NCI-H1048 (cell line): ENCODE measurements at places on chromosomes 1 and 21.

GRCh38 chr1:24898152-24898908 lies 31.7 kb downstream of the RUNX3 start:
- DNase-seq, result no peak

DNA sequence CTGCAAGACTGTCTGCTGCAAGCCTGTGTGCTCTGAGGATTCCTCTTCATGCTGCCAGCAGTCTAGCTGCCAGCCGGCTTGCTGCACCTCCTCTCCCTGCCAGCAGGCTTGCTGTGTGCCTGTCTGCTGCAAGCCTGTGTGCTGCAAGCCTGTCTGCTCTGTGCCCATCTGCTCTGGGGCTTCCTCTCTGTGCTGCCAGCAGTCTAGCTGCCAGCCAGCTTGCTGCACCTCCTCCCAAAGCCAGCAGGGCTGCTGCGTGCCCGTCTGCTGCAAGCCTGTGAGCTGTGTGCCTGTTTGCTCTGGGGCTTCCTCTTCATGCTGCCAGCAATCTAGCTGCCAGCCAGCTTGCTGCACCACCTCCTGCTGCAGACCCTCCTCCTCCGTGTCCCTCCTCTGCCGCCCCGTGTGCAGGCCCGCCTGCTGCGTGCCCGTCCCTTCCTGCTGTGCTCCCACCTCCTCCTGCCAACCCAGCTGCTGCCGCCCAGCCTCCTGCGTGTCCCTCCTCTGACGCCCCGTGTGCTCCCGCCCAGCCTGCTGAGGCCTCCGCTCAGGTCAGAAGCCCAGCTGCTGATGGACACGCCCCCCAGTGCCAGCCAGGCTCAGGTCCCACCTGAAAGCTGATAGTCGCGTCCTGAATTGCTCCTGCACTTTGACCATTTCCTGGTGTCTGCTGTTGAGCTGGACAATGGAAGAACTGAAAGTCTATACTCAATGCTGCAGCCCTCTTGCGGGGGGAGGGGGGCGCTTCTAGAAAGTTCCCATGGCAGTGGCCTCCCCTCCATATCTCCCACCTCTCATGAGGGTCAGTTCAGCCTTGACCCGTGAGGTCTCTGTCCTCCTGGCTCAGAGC lies 1.2 kb downstream of the KRTAP10-4 start:
- no peak for DNase-seq

DNA sequence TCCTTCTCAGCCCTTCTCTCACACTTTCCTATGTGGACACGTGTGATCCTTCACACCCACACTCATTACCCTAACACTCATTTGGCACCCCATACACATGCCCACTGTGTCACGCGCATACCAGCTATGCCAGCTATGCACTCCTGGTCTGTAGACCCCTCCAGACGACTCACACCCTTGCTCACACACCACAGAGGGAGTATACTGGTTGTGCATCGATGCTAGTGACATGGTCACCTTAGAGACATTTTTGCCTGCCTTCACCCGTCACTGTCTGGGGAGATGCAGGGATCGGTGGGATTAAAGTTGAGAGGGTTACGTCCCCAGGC lies 8.3 kb upstream of the PPM1J start:
- no peak for DNase-seq

- no peak for DNase-seq
These were observed 81.2 kb downstream of the WDR4 start for GRCh38 chr21:42798106-42798505.

- DNase-seq, result no peak
These were observed 8.3 kb downstream of the ADAR start for GRCh38 chr1:154599658-154600057.

DNA sequence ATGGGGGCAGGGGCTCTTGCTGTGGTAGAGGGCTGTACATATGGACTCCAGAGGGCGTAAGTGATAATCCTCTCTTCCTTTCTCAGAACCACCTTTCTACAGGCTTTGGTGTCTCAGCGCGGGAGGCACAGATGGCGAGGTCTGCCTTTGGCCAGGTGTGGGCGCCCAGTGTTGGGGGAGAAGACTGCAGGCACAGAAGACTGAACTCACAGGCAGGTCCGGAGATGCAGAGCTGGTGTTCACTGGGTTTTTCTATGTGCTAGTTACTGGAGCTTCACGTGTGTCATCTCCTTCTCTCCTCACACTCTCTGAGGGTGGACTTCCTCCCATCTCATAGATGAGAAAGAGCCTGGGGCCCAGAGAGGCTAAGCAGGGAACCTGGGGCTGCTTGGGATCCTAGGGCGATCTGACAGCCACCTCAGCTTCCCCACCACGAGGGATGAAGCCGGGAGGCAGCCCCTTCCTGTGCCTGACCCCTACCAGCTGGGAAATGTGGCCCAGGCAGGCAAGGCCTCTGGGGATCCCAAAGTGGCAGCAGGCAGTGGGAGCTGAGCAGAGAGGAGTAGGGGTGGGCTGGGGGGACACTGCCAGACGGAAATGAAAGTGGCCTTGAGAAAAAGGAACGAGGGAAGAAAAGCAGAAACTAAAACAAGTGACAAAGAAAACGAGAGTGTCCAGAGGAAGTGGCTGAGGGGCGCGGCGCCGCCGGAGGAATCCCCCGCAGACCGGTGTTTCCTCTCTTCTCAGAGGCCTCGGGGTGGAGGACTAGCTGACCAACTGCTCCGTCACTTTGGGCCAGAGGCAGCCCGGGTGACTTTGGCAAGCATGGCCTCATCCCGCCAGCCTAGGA lies 191.6 kb downstream of the HIVEP3 start:
- no peak for DNase-seq

DNA sequence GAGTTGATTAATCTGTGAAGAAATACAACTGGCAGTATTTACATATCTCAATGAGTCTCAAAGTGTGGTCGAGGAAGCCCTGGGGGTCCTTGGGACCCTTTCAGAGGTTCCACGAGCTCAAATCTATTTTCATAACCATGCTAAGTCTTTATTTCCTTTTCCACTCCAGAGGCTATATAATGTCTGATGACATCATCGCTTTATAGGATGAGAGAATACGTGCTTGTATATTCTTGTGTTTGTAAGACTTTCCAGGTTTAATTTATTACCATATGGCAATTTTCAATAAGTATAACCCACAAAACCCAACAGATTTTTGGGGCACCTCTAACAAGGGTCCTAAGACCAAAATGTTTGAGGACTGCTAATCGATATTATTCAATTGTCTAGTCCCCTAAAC lies 1.4 kb upstream of the SLC19A2 start:
- no peak for DNase-seq

DNA sequence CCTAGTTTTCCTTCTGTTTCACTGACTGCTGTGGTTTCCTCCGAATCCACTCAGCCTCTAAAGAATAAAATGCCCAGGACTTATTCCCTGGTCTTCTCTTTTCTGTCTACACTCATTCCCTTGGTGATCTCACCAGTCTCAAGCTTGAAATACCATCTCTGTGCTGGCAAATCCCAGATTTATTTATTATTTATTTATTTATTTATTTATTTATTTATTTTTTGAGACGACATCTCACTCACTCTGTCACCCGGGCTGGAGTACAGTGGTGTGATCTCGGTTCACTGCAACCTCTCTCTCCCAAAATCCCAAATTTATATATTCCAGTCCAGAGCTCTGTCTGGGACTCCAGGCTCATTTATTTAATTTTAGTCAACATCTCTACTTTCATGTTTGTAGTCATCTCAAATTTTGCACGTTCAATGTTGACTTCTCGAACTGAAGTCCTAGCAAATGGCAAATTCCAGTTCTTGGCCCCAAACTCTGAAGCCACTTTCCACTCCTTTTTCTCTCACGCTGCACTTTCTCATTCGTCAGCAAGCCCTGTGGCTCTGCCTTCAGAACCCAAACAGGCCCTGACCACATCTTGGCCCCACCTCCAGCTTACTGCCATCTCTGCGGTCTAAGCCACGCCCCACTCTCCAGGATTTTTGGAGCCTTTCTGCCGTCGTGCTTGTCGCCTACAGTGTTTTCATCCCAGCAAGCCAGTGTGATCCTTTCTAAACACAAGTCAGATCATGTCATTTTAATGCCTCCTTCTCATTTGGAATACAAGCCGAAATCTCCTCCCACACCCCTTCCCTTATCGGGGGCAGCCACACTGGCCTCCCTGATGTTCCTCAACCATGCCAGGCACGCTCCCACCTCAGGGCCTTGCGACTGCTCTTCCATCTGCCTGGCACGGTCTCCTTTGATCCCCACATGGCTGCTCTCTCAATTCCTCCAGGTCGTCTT lies 14.2 kb upstream of the TENT5B start:
- DNase-seq, result no peak

- DNase-seq, result no peak
These were observed 589.9 kb downstream of the MATN1 start for GRCh38 chr1:30133414-30134055.

DNA sequence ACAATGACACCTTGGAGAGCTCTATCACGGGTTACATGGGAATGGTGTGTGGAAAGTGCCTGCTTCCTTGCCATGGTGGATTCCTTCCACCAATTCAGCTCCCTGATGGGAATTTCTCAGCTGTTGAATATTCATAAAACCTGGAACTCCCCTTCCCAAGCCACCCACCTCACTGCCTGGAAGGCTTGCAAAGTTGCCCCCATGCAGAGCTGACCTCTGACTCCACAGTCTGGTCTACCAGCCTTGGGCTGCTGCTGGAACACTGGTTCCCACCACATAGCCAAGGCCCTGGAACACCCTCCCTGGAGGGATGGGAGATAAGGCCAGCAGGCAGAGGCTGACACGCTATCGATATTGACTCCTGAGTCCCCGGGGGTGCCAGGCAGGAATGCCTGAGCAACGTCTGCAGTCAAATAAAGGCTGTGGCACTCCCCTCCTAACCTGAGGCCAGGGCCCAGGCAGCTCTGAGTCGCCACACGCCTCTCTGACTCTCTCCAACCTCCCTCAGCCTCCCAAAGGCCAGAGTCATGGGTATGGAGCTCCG lies 8.8 kb downstream of the CCDC24 start:
- no peak for DNase-seq

- DNase-seq, result no peak
These were observed 684 bp downstream of the PPIH start for GRCh38 chr1:42658877-42659337.

DNA sequence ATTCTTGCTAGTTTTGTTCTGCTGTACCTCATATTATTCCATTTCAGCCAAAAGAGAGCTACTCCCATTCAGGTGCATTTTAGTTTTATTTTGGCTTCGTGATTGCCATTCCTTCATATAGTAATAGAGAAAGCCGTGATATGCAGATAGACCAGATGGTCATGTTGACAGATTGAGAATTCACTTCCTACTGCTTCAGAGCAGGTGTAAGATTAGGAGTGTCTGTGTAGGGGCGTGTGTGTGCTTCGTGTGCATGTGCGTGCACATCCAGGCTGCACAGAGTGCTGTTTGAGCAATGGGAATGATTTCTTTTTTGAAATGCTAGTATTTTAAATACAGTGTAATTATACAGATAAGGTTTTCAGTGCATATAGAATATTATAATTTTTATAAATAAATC lies 10.3 kb downstream of the NFIA start:
- DNase-seq, result no peak

GRCh38 chr1:29504709-29505410 lies 268.5 kb downstream of the PTPRU start:
- no peak for DNase-seq

DNA sequence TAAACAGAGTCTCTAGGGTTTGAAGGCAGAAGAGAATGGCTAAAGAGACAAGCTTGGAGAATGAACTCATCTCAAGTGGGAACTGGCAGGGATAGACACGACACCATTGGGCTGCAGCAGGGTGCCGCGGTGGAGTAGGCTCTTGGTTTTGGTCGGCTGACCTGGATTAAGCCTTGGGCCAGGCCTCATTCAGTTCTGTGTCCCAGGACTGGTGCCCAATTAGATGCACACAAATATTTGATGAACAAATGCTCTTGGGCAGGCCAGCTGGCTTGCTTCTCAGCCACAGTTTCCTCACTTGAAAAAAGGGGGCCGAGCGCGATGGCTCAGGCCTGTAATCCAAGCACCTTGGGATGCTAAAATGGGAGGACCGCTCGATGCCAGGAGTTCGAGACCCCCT lies 53.4 kb upstream of the CITED4 start:
- DNase-seq, result no peak

- DNase-seq, result no peak
These were observed 4.2 kb downstream of the HHAT start for GRCh38 chr1:210332719-210333398.

GRCh38 chr1:41383094-41383852 lies 22.0 kb downstream of the FOXO6 start:
- no peak for DNase-seq

DNA sequence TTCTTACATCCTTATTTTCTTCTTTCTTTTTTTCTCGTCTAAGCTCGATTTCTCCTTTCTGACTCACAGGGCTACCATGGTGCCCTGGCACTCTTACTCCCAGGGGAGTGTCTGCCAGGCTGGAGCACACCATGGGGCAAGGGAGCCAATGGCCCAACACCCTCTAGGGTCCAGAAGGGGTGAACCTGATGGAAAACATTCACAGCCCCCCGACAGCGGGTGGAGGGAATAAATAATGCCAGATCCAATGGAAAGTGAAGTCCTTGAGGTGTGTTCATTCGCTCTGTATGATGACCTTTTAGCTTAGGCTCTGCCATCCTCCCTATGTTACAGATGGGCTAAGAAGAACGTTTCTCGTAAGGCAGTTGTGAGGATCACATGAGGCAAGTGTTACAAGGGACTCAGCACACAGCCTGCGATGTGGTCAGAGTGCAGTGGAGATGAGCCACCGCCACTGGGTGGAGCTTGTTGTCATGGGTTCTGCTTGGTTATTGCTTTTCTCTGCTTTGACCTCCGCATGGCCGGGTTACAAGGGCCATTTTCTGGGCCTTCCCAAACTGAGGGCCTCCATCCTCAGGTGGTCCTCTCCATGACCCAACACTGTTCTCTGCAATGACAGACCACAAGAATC lies 3.5 kb upstream of the FCMR start:
- no peak for DNase-seq

DNA sequence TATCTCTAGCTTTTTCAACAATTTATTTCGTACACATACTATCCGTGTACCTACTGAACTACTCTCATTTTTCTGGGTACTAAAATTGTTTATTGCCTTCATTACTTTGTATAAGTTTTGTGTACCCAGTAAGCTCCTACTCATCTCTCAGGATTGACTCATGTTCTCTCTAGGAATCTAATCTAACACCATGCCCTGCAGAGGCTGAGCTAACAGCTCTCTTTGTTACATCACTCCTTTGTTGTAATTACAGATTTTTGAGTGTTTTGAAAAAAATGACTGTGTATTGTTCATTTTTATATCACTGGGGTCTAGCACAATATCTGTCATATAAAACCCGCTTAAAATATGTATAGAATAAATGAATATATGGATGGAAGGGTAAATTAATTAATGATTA lies 167.1 kb downstream of the ATP6V1G3 start:
- no peak for DNase-seq

GRCh38 chr21:43203591-43203990 lies 34.8 kb downstream of the CRYAA start:
- no peak for DNase-seq

- DNase-seq, result no peak
These were observed 5.5 kb downstream of the SMPDL3B start for GRCh38 chr1:27940297-27940696.

- DNase-seq, result no peak
These were observed 4.6 kb upstream of the PRDM16 start for GRCh38 chr1:3064296-3064850.

GRCh38 chr1:89563957-89564604 lies 39.5 kb downstream of the LRRC8B start:
- DNase-seq, result no peak

GRCh38 chr1:156480016-156480370 lies 20.6 kb downstream of the MEF2D start:
- no peak for DNase-seq

GRCh38 chr1:46183079-46183847 lies 7.0 kb upstream of the P3R3URF start:
- no peak for DNase-seq

GRCh38 chr1:15214527-15214926 lies 32.5 kb upstream of the FHAD1 start:
- no peak for DNase-seq

- DNase-seq, result no peak
These were observed 100.9 kb downstream of the PEX14 start for GRCh38 chr1:10575616-10576015.
